Mesenchymal stem cell (in vitro differentiated cells and primary cell): ENCODE measurements at places on chromosomes 1 and 21.

GRCh38 chr1:5765997-5766913 lies 226.0 kb downstream of the NPHP4 start:
- DNase-seq, result no peak

GRCh38 chr1:102434421-102434820 lies 437.7 kb upstream of the OLFM3 start:
- DNase-seq, result peak; percentile 23

DNA sequence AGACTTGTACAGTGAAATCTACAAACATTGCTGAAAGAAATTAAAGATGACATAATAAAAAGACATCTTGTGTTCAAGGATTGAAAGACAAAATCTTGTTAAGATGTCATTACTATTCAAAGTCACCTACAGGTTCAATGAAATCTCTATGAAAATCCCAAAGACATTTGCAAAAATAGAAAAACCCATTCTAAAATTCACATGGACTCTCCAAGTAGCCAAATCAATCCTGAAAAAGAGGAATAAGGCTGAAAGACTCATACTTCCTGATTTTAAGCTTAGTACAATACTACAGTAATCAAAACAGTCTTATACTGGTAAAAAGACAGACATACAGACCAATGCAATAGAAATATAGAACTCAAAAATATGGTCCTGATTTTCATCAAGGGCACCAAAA lies 78.6 kb downstream of the PCSK9 start:
- DNase-seq, result no peak

DNA sequence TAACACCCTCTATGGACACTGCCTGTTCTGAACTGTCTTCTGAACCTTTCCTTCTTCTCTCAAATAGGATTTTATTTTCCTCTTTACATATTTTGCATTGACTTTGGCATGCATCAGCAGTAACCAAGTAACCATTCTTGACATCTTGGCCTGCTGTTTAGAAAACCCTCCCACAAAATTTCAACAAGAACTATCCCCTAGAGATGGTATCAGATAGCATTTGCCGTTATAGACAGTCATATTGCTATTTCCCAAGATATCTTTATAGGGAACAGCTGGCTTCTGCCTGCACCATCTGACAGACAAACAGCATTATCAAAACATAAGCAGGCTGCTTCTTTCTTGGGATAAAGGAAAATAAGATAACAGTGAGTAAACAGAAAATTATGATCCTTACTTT lies 54.7 kb downstream of the LHX8 start:
- DNase-seq, result no peak

- no peak for DNase-seq
Observed at GRCh38 chr1:34002810-34003209, 138.9 kb downstream of the HMGB4 start.

DNA sequence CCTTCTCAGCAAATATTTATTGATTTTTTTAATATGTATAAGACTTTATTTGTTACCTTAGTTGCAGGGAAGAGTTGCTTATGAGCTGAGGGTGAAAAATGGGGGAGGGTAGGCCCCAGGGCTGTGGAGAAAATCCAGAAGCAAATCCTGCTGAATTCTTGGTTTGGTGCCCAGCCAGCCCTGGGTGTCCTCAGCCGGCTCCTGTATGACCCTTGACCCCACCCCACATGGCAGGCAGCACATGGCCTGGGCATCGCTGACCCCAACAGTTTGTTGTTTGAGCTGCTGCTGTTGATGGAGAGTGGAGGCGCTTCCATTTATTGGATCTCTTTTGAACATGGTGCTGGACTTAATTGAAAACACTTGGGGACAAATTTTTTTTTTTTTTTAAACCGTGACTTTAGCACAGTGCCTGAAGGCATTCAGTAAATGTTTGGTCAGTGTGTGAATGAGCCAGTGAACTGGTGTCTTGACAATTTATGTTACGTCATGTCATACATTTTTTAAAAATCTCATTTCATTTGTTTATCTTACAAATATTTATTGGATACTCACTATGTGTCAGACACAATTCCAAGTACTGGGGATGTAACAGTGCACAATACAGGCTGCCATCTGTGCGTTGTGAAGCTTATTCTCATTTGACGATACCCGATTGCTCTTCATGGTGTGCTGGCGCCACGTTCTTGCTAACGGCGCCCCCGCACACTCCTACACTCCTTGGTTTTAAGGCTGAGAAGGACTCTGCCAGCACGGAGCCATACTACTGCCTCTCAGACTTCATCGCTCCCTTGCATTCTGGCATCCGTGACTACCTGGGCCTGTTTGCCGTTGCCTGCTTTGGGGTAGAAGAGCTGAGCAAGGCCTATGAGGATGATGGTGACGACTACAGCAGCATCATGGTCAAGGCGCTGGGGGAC lies 98.8 kb downstream of the MTR start:
- DNase-seq, result no peak

- no peak for DNase-seq
Observed at GRCh38 chr1:42998386-42998785, 39.7 kb upstream of the SLC2A1 start.

GRCh38 chr1:84785271-84786036 lies 95.2 kb upstream of the SSX2IP start:
- no peak for DNase-seq

GRCh38 chr1:57959531-57960241 lies 535.8 kb upstream of the DAB1 start:
- DNase-seq, result no peak

GRCh38 chr1:184792450-184792969 lies 37.9 kb upstream of the EDEM3 start:
- peak; percentile 100 for DNase-seq

DNA sequence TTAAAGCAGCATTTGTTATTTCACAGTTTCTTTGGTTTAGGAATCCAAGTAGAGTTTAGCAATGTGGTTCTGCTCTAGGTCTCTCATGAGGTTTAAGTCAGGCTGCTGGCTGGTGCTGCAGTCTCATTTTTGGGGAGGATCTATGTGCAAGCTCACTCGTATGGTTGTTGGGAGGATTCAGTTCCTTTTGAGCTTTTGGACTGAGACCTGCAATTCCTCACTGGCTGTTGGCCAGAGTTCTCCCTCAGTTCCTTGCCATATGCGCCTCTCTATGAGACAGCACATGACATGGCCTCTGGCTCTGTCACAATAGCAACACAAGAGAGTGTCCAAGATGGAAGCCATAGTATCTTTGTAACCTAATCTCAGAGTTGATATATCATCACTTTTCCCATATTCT lies 91.0 kb downstream of the OLFML2B start:
- DNase-seq, result no peak

- peak; percentile 33 for DNase-seq
Observed at GRCh38 chr1:200739702-200740570, 1.2 kb downstream of the CAMSAP2 start.

DNA sequence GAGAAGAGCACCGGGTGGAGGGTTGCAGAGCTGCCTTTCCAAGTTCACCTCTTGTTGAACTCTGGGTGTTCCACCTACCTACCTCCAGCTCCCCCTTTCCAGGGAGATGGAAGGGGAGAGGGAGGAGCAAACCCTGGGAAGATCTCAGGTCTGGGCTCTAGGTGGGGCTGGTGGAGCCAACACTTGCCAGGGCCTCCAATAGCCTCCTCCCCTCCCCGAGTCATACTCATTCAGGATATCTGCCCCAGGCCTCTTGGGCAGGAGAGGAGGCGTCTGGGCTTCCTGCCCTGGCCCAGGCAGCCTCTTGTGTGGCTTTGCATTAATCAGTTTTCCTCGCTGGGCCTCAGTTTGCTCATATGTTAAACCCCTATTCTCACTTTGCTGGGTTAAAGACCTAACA lies 13.4 kb downstream of the RAP1GAP start:
- DNase-seq, result no peak

GRCh38 chr1:244353551-244354091 lies 98.1 kb downstream of the ADSS2 start:
- DNase-seq, result peak; percentile 90

DNA sequence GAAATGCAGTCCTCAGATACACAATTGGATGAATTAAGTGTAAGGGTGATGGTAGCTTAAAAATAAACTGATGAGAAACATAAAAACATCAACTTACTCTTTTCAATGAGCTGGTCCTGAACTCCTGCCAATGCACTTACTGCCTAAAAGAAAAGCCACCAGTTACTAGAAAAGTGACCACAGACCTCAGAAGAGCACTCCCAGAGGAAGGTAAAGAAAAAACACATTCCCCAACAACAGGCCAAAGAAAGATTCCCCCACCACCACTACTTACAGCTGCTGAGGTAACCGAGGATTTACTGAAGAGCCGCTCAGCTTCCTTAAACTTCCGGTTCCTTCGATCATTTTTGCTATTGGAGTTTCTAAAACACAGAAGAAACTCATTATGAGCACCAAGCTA lies 5.4 kb downstream of the MEAF6 start:
- peak; percentile 49 for DNase-seq

DNA sequence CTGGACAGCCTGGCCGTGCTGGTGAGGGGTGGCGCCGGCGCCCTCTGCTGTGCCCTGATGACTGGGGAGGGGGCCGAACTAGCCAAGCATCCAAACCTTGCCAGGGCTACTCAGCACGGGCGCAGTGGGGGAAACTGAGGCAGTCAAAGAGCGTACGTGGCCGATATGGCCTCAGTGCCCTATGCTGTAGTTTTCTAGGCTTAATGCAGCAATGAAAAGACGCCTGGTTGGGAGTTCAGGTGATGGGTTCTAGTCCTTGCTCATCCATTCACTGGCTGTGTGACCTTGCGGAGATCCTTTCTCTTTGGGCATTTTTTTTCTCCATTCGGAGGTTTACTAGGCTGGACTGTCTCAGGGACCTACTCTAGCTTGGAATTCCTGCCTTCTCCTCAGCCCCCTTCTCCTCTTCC lies 822 bp downstream of the MTX1 start:
- no peak for DNase-seq

- no peak for DNase-seq
Observed at GRCh38 chr1:98761219-98761865, 99.8 kb downstream of the SNX7 start.

GRCh38 chr1:184615301-184615700 lies 139.4 kb downstream of the EDEM3 start:
- DNase-seq, result no peak

- DNase-seq, result no peak
Observed at GRCh38 chr1:30691480-30691879, 31.9 kb downstream of the MATN1 start.
